Lung (tissue), 17 donors: ENCODE measurements at places on chromosomes 6 and 20. TPM values are rescaled to one million over a fixed set of nuclear protein-coding genes. Genes with fewer than 3 reads are reported as not detected.

Gene PCMTD2
- polyA plus RNA-seq, result 22.9 TPM

Gene SLC52A3
- polyA plus RNA-seq, result 1.5 TPM

Gene FARS2
- polyA plus RNA-seq, result 9.2 TPM

Gene ZSCAN23
- 0.18 TPM for polyA plus RNA-seq

Gene HSD17B8
- polyA plus RNA-seq, result 19.6 TPM

Gene TXNDC5
- polyA plus RNA-seq, result 131 TPM

Gene TOMM6
- polyA plus RNA-seq, result 313 TPM

Gene TUBB1
- 0.87 TPM for polyA plus RNA-seq

Gene SCRT2
- polyA plus RNA-seq, result not detected

Gene PTCHD4
- polyA plus RNA-seq, result 0.03 TPM
